Karpas-422 (cell line): ENCODE measurements at places on chromosomes 2 and 18. TPM values are rescaled to one million over a fixed set of nuclear protein-coding genes. Genes with fewer than 3 reads are reported as not detected.

CAVIN2 gene
- total RNA-seq: 2.7 and 3.1 TPM in 2 replicates

MAP3K19 gene
- not detected in 2 replicates for total RNA-seq

PLGLB1 gene
- total RNA-seq: 4.1 and 12.2 TPM in 2 replicates

DNA sequence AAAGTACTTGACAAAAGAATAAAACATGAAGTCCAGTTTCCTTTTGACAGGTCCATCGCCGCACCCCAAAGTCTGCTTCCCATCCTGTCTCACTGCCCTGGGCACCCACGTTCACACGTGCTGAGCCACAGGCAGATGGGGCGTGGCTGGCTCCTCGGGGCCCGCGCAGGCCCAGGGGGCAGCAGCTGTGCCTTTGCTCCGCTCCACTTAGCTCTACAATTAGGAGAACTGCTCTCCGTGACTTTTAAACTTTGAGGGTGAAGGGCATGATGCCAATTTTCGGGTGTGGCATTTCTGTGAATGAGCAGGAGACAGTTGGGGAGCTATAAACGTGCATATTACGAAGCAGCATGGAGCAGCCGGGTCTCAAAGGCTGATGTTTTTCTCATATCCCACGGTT, 152.4 kb downstream of the TDRD15 start:
- DNase-seq: no peak

ATP8B1 gene
- not detected in 2 replicates for total RNA-seq

- no peak for DNase-seq
These were observed 50.1 kb downstream of the THOC1 start for GRCh38 chr18:217532-218336.

ARHGAP15 gene
- total RNA-seq: 65.6 and 82.8 TPM in 2 replicates

GRCh38 chr2:23484275-23484674, 99.3 kb downstream of the KLHL29 start:
- DNase-seq: no peak

- DNase-seq: no peak
These were observed 21.9 kb upstream of the SLC66A3 start for GRCh38 chr2:11133238-11133935.

- DNase-seq: no peak
These were observed 492.1 kb upstream of the SLC39A10 start for GRCh38 chr2:195164930-195165329.

RBM43 gene
- total RNA-seq: 3.7 and 4.5 TPM in 2 replicates

DNAH7 gene
- total RNA-seq: 0.14 and 0.82 TPM in 2 replicates
